ENCODE measurements at places on chromosomes 1 and 21.

DNA sequence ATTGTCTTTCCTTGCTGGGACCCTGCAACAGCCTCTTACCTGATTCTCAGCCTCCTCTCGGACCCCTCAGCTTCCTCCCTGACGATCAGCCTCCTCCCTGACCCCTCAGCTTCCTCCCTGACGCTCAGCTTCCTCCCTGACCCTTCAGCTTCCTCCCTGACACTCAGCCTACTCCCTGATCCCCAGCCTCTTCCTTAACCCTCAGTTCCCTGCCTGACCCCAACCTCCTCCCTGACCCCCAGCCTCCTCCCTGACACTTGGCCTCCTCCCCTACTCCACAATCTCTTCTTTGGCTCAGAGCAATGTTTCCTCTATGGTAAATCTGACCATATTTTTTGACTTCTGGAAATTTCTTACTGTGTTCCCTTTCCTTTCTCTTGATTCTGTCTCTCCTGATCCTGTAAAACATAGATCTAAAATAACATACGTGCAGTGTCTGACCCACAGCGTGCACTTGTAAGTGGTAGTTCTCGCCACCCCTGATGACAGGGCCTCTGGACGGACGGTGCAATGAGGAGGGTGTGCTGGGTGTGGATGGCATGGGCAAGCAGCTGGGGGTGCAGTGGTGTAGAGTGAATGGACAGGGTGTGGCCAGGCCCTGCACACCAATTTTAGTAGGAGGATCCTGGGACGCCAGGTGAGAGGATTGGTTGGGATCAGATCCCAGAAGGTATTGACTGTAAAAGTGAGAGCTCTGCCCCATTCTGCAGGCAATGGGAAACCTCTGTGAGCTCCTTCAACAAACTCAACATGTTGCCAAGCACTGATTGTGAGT lies 264.1 kb downstream of the FOXD2 start:
- DNase-seq = no peak

GRCh38 chr1:7375781-7376660 lies 395.1 kb upstream of the VAMP3 start:
- no peak for DNase-seq

GRCh38 chr1:43286115-43286514 lies 734 bp upstream of the C1orf210 start:
- no peak for DNase-seq

DNA sequence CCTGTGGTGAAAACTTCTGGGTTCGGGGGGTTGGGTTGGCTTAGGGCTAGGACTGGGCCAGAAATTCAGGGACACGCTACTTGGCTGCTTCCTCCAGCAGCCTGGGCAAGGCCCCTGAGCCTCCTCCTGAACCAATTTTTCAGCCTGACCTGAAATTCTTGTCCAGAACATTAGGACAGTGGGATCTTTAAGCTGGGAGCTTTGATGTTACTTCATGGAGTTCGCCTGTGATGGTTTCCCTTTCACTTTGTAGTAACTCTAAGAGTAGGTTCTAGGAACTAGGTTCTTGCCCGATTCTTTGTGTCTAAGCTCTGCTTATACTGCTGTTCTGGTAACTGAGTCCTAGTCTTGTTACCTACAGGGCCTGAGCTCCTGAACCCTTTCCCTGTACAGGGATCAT lies 75.3 kb downstream of the S1PR1 start:
- DNase-seq = no peak

- no peak for DNase-seq
Measured at GRCh38 chr1:111320066-111320879, 29.6 kb downstream of the CHIA start.

GRCh38 chr1:8137481-8138244 lies 111.6 kb upstream of the ERRFI1 start:
- no peak for DNase-seq

DNA sequence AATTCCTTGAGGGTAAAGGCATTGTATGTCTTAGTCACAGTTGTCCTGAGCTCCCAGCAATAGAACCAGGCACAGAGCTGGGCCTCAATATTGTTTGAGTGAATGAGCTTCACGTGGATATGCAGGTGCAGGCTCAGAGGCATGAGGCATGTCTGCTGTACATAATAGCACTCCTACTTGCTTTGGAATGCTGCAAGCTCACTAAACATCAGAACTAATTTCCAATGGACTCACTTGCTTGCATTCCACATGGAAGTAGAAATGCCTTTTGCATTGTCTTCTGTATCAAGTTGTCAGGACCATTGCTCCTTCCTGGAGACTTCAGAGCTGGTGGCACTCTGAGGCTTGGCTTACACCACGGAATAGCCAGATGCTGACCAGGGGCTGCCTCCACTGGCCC lies 37.1 kb downstream of the INAVA start:
- no peak for DNase-seq

Data from iPS DF 6.9 (cell line).